ENCODE measurements at places on chromosomes 1 and 21. TPM values are rescaled to one million over a fixed set of nuclear protein-coding genes. Genes with fewer than 3 reads are reported as not detected.

GRCh38 chr1:161008869-161009510, 12.0 kb downstream of the F11R start:
- H3K27me3 ChIP-seq = no peaks in the 10 kb centered on the region
- no peak for DNase-seq
- no peak overlapping the region for H3K4me3 ChIP-seq
- H3K36me3 ChIP-seq = no peaks in the 10 kb centered on the region
- H3K27ac ChIP-seq = no peak overlapping the region

GRCh38 chr1:159223004-159223403, 18.3 kb downstream of the ACKR1 start:
- no peaks in the 10 kb centered on the region for H3K36me3 ChIP-seq
- H3K27me3 ChIP-seq = peaks cover 8% of the 10 kb centered on the region
- no peaks in the 10 kb centered on the region for H3K4me1 ChIP-seq
- no peak overlapping the region for H3K4me3 ChIP-seq

GRCh38 chr1:226578946-226579578, 30.5 kb downstream of the STUM start:
- no peaks in the 10 kb centered on the region for H3K36me3 ChIP-seq
- no peaks in the 10 kb centered on the region for H3K27me3 ChIP-seq
- DNase-seq = no peak
- H3K4me3 ChIP-seq = no peak overlapping the region
- H3K27ac ChIP-seq = no peak overlapping the region

Gene MYOC
- total RNA-seq = not detected

DNA sequence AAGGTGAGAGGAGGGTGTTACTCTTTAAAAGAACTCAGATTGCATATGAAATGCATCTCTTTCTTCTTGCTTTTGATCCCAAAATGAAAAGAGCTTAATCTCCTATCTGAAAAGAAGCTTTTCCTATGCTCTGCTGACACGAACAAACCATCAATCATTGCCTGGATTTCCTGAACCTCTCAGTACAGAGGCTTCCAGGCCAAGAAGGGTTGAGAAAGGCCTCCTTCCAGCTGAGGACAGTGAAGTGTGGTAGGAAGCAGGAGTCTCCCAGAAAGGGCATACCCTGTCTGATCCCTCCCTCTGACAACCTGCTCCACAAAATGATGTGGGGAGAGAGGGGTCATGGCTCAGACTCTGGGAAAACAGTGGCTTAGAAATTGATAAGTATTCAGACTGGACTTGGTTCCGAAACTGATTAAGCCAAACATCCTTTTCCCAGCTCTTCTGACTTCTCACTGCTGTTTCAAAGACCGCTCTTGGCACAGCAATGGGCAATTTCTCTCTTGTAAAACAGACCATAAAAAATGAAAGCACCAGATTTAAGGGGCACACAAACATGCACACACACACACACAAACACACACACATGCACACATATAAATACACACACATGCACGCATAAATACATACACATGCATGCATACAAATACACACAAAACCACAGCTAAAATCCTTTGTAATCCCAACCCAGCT, 310.3 kb downstream of the SIPA1L2 start:
- no peaks in the 10 kb centered on the region for H3K36me3 ChIP-seq
- no peak overlapping the region for H3K27ac ChIP-seq
- no peaks in the 10 kb centered on the region for H3K4me1 ChIP-seq
- no peak overlapping the region for H3K4me3 ChIP-seq

GRCh38 chr1:11158720-11159321, 30.3 kb upstream of the ANGPTL7 start:
- H3K27me3 ChIP-seq = no peaks in the 10 kb centered on the region
- H3K4me1 ChIP-seq = no peaks in the 10 kb centered on the region
- H3K4me3 ChIP-seq = no peak overlapping the region
- no peak for DNase-seq
- H3K27ac ChIP-seq = no peak overlapping the region
- peaks cover 3% of the 10 kb centered on the region for H3K36me3 ChIP-seq

DNA sequence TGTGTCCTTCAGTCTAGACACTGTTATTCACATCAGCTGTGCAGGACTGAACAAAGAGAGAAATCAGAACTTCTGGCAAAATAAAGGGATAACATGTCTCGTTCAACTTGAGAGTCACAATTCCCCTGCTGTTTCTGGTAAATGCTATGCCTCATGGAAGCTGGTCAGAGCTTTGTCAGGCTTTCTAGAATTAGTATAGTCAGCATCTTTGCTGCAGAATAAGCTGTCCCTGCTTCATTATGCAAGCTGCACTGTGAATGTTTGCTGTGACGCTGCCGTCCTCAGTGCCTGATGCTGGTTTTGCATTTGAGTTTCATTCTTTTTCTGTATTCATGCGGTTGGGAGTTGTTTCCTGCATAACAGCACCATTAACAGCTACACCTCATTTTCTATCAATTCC, 96.4 kb upstream of the KCNJ6 start:
- H3K27ac ChIP-seq = no peak overlapping the region
- DNase-seq = no peak
- no peaks in the 10 kb centered on the region for H3K27me3 ChIP-seq
- H3K36me3 ChIP-seq = no peaks in the 10 kb centered on the region
- H3K4me3 ChIP-seq = no peak overlapping the region
- no peaks in the 10 kb centered on the region for H3K4me1 ChIP-seq

DNA sequence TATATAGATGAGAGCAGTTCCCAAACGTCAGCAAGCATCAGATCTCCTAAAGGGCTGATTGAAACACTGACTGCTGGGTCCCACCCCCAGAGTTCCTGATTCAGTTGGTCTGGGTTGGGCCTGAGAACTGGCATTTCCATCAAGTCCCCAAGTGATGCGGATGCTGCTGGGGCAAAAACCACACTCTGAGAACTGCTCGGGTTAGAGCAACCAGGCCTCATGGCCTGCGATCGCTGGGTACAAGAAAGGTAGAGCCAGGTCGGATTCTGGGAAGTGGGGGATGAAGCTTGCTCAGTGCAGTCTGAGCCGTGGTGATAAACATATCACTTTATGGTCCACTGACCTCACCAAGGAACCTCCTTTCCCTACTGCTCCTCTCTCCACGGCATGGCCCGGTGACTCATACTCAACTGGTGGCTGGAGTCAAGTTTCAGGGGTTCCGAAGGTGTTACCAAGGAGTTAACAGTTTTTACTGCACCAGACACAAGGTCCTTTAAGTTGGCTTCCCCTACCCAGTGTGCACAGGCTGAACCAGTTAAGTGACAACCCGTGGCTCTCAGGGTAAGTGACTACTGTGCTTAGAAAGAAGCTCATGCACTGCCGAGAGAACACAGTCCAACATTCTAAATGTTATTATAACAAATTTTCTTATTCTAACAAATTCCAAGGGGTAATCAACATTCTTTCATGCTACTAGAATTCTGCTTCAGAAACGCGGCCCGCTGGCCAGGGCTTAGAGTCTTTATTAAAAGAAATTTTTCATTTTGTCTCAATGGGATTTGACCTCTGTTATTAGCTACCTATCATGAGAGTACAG, 153.5 kb downstream of the TGFBR3 start:
- no peaks in the 10 kb centered on the region for H3K36me3 ChIP-seq
- H3K4me3 ChIP-seq = peak overlapping the region; percentile 29
- peak overlapping the region; percentile 62 for H3K27ac ChIP-seq
- H3K27me3 ChIP-seq = no peaks in the 10 kb centered on the region

Gene TTC39A
- total RNA-seq = 15.4 TPM

- no peak overlapping the region for H3K27ac ChIP-seq
- no peak for DNase-seq
- H3K4me3 ChIP-seq = no peak overlapping the region
- peaks cover 7% of the 10 kb centered on the region for H3K4me1 ChIP-seq
These were observed 197.7 kb upstream of the POU3F1 start for GRCh38 chr1:38244218-38244845.

DNA sequence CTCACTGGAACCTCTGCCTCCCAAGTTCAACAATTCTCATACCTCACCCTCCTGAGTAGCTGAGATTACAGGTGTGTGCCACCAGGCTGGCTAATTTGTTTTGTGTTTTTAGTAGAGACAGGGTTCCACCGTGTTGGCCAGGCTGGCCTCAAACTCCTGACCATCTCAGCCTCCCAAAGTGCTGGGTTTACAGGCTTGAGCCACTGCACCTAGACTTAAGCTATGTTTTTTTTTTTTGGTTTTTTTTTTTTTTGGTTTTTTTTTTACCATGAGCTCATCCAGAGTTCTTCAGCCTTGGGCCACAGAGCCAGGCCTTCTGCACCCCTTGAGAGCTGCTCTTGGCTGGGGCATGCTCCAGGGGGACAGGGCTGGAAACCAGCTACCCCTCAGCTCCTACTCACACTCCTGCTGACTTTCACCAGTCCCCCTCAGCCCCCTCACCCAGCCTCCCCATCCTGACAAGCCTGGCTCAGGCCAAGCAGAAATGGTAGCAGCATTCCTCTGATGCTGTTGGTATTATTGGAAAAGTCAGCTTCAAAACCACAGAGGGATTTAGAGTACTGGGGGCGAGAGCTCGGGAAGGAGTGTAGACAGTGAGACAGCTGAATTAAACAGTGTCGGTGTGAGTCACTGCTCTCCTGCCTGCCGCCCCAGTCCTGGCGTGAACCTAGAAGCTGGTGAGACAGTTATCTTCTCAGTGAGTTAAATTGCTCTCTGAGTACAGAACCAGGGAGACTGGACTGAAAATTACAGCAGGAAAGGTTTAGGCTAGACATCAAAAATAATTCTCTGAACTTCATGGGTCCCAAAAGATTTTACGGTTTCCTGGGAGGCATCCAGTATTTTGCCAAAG, 63.7 kb downstream of the NAV1 start:
- no peak for DNase-seq
- no peak overlapping the region for H3K27ac ChIP-seq
- H3K4me3 ChIP-seq = no peak overlapping the region
- H3K36me3 ChIP-seq = no peaks in the 10 kb centered on the region
- peaks cover 22% of the 10 kb centered on the region for H3K27me3 ChIP-seq

- H3K27me3 ChIP-seq = no peaks in the 10 kb centered on the region
- DNase-seq = no peak
- no peak overlapping the region for H3K27ac ChIP-seq
- H3K36me3 ChIP-seq = no peaks in the 10 kb centered on the region
- H3K4me3 ChIP-seq = no peak overlapping the region
- peaks cover 12% of the 10 kb centered on the region for H3K4me1 ChIP-seq
These were observed 1.9 kb downstream of the GJA5 start for GRCh38 chr1:147758379-147759100.

GRCh38 chr1:64561993-64562392, 92.1 kb downstream of the CACHD1 start:
- no peak overlapping the region for H3K4me3 ChIP-seq
- no peaks in the 10 kb centered on the region for H3K36me3 ChIP-seq
- DNase-seq = no peak

Gene CATSPERE
- 0.34 TPM for total RNA-seq

Gene LRRC39
- total RNA-seq = 0.54 TPM

Gene CDKN2C
- 9.4 TPM for total RNA-seq

DNA sequence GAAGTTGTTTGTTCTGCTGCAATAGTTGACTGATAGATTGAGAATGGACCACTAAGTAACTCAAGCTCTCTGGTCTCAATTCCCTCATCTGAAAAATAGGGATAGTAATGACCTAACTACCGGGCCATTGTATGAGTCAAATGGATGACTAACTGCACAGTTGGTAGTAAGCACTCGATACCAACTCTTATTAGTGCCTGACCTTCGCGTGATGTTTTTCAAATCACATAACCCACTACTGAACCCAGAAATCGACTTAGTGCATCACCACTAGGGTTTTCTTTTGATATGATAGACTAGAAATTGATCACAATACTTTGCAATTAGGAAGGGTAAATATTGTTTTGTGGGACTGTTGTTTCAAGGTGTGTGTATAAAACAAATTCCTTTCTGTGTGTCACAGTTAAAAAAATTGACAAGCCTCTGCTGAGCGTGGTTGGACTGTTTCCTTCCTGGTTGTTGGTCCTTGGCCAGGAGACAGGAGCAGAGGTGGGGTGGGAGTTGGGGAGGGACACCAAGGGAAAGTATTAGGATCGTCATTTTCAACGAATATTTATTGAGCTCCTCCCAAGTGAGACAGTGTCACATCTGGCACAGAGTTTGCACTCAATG, 54.0 kb upstream of the LRP8 start:
- H3K27ac ChIP-seq = no peak overlapping the region
- no peaks in the 10 kb centered on the region for H3K36me3 ChIP-seq
- peak; percentile 33 for DNase-seq

Gene KLHDC9
- 1.4 TPM for total RNA-seq

GRCh38 chr1:19164274-19165015, 45.6 kb downstream of the UBR4 start:
- H3K27ac ChIP-seq = no peak overlapping the region
- no peaks in the 10 kb centered on the region for H3K27me3 ChIP-seq
- peaks cover 87% of the 10 kb centered on the region for H3K36me3 ChIP-seq
- DNase-seq = no peak
- no peak overlapping the region for H3K4me3 ChIP-seq

GRCh38 chr1:215600258-215600792, 33.2 kb downstream of the KCTD3 start:
- no peak overlapping the region for H3K4me3 ChIP-seq
- no peak overlapping the region for H3K27ac ChIP-seq
- H3K4me1 ChIP-seq = peaks cover 4% of the 10 kb centered on the region
- no peaks in the 10 kb centered on the region for H3K27me3 ChIP-seq
- peaks cover 11% of the 10 kb centered on the region for H3K36me3 ChIP-seq
- DNase-seq = no peak

GRCh38 chr1:8293641-8294169, 24.2 kb upstream of the SLC45A1 start:
- no peaks in the 10 kb centered on the region for H3K27me3 ChIP-seq
- no peak overlapping the region for H3K4me3 ChIP-seq
- H3K4me1 ChIP-seq = peaks cover 10% of the 10 kb centered on the region
- no peak overlapping the region for H3K27ac ChIP-seq

DNA sequence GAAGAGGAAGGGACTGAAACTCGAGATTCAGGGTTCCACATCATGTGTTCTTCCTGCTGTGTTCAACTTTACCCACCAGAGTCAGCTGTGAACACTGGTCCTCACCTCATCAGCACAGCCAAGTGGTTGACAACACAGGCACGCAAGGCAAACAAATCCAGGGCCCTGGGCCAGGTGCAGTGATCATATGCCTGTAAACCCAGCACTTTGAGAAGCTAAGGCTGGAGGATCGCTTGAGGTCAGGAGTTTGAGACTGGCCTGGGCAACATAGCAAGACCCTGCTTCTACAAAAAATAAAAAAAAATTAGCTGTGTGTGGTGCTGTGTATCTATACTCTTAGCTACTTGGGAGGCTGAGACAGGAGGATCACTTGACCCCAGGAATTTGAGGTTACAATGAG, 8.4 kb upstream of the XKR8 start:
- no peaks in the 10 kb centered on the region for H3K4me1 ChIP-seq
- no peak overlapping the region for H3K4me3 ChIP-seq
- no peak overlapping the region for H3K27ac ChIP-seq
- DNase-seq = no peak
- no peaks in the 10 kb centered on the region for H3K27me3 ChIP-seq
- H3K36me3 ChIP-seq = no peaks in the 10 kb centered on the region
